ENCODE measurements at places on chromosomes 2 and 18. TPM values are rescaled to one million over a fixed set of nuclear protein-coding genes. Genes with fewer than 3 reads are reported as not detected.

The RSAD2 gene
- total RNA-seq, result 157 TPM

The RAX gene
- not detected for total RNA-seq

The ESPNL gene
- total RNA-seq, result not detected

The DHRS9 gene
- total RNA-seq, result not detected

The SCYGR7 gene
- total RNA-seq, result not detected

The IL36A gene
- total RNA-seq, result not detected

GRCh38 chr2:20241973-20242726, 17.2 kb upstream of the SDC1 start:
- DNase-seq, result no peak

DNA sequence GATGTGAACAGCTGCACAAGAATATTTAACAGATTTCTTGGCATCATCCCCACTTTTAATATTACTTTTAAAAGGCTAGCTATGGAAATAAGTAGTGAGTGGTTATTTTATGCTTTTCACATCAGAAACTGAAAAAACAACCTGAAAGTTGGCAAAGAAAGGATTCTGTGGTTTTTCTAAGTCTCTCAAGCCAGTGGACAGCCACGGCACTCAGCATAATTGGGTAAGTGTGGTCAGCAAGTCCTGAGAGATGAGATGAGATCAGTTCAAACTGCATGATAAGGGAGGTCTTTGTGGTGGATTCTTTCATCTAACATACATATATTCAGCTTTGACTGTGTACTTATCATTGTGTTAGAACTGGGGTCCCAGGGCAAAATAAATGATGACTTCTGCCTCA, 105.2 kb downstream of the LYPD6B start:
- peak; percentile 74 for DNase-seq

DNA sequence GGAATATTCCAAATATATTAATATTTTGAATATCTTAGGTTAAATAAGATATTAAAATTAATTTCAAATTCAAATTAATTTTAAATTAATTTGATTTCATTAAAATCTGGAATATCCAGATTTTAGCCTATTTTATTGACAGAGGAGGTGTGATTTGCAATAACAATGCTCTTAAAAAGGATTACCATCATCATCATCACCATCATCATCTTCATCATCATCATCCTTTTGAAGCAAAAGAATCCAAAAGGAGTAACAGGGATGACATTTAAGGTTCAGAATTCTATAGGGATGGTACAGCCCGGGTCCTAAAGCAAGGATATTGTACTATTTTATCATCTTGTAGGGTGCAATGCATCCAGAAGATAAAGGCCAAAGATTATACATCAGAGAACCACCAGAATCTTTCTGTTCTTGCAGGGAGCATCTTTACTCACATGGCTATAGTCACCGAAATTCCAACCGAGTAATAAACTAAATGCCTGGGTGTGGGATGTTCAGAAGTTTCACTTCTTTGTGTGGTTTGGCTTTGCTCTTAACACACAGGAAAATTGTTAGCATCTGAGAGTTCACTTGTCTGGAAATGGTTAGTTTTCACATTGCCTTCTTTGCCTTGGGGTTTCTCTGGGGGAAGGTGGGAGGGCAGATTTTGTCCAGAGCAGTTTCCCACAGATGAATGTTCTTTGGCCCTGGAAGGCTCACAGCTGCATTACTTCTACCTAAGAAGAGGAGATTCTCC, 99.1 kb upstream of the ITGA6 start:
- no peak for DNase-seq

DNA sequence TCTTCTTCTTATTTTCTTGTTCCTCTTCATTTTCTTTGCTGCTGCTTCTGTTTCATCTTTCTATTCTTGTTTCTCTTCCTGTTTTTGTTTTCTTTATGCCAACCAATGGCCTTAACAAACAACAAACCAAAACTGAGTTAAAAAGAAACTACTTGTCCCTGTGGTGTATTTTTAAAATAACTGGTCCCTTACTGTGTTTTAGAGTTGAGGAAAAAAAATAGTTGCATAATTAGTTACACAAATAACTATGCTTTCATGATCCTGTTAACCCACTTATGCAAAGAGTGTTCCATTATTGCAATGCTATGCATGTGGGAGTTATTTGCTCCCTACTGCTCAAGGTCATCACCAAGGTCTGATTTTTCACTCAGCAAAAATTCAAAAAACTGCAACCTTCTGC, 39.5 kb upstream of the IMP4 start:
- no peak for DNase-seq

DNA sequence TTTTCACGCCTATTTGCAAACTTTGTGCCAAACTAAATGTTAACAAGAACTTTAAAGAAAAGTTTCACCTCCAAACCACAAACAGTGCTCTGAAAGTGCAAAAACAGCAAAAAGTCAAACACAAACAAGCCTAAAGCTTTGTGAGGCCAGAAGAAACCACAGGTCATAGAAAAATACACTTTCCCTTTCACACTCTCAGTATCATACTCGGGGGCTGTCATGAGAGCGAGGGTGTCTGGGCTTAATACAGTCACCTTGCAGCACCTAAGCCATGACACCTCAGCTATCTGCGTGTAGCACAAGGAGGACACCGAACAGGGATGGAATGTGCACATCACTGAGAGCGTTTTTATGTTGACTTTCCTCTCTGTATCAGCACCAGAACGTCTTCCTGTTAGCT, 26.6 kb upstream of the SEH1L start:
- no peak for DNase-seq

- DNase-seq, result no peak
These were observed 252.1 kb downstream of the LDLRAD4 start for GRCh38 chr18:13470516-13471197.

DNA sequence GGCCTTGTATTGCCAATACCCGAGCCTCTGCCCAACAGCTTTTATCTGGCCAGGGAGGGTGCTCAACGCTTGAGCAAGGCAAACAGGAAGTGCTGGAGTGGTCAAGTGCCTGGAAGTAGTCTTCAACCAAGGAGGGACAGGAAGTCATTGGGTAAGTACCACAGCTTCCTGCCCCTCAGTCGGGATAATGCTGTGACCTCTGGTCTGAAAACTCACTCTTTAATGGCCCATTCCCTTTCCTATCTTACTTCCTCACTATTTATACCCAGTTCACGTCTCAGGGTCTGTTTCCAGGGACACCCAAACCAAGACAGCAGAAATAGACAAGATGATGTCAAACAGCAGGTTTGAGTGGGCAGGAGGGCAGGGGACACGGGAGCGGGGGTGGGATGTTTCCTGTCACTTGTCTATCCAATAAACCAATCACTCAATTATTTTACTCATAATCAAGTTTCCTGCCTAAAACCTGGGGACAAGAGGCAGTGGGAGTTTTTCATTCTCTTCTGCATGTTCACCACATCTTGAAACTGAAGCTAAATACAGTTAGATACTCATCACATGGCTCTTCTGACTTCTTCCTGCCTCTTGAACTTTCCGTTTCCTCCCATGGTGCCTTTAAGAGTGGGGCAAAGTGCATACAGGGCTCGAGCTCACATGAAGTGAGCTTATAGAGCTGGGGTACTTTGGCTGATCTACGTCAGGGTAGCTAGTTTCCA, 68.9 kb upstream of the CAB39 start:
- no peak for DNase-seq

GRCh38 chr2:155842103-155842502, 490.4 kb downstream of the NR4A2 start:
- DNase-seq, result no peak

- peak; percentile 87 for DNase-seq
These were observed 679 bp downstream of the PMAIP1 start for GRCh38 chr18:59900222-59901128.

DNA sequence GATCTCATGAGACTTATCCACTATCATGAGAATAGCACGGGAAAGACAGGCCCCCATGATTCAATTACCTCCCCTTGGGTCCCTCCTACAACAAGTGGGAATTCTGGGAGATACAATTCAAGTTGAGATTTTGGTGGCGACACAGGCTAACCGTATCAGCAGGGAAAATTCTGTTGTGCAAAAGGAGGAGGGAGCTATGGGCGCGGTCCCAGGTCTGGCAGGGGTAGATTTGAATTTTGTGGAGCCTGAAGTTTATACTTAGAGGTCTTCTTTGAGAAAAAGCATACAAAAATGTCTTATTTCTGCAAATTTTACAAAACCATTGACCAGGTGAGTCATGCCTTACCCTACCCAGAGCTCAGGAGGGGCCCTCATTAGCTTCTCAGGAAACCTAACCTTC, 36.6 kb downstream of the SLC4A3 start:
- no peak for DNase-seq
